ENCODE measurements at places on chromosomes 13 and 19.

- no peak for DNase-seq
Observed at GRCh38 chr13:63090524-63090923, 1674.9 kb upstream of the PCDH20 start.

DNA sequence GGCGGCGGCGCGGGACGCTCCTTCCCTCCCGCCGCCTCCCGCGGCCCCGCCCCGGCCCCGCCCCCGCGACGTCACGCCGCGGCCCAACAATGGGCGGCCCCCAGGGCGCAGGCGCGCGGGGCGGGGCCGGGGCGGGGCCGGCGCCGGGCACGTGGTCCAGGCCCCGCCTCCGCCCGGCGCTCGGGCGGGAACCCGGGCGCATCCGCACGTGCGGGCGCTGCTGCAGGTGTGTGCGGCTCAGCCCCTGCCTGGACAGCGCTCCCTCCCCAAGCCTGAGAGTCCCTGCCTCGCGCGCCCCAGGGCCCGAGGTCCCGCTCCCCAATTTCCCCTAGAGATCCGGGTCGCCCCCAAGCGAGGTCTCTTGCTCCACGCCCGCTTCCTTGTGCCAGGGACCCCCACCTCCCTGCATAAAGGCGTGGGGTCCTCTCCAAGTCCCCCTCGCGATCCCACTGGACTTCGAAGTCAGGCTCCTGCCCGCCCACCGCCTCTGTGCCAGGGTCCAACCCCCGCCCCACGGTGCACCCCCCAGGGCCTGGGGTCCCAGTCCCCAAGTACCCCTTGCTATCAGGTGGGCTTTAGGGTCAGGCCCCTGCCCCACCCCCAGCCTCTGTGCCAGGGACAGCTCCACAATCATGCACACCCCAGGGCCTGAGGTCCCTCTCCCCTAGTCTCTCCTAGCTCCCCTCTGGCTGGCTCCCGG lies at the start of gene MEX3D:
TSS of gene MEX3D (minus strand) at position 6 of the 700 bp plus-strand sequence. CDS start 267 bp downstream, outside the sequence.
- DNase-seq = peak; percentile 65

GRCh38 chr13:92355213-92355612 lies 871.4 kb upstream of the GPC6 start:
- DNase-seq = no peak

DNA sequence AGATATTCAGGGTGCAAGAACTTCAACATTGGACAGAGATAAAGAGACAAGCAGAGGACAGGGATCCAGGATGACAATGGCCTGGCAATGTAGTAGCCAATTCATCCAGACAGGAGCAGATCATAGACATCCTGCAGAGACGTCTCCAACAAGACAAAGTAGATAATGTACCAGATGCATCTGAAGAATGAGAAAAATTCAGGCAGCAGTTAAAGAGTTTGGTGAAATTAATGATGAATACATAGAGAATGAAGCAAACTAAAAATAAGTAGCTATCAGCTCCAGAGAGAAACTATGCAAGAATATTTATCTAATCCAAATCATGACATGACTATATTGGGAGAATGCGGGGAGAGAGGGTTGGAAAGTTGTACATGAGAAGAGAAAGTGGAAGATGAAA lies 278.4 kb upstream of the DACH1 start:
- no peak for DNase-seq

GRCh38 chr13:110337247-110337646 lies 30.2 kb downstream of the COL4A2 start:
- DNase-seq = no peak

GRCh38 chr13:50365408-50366391 lies 350.5 kb downstream of the KCNRG start:
- DNase-seq = no peak

DNA sequence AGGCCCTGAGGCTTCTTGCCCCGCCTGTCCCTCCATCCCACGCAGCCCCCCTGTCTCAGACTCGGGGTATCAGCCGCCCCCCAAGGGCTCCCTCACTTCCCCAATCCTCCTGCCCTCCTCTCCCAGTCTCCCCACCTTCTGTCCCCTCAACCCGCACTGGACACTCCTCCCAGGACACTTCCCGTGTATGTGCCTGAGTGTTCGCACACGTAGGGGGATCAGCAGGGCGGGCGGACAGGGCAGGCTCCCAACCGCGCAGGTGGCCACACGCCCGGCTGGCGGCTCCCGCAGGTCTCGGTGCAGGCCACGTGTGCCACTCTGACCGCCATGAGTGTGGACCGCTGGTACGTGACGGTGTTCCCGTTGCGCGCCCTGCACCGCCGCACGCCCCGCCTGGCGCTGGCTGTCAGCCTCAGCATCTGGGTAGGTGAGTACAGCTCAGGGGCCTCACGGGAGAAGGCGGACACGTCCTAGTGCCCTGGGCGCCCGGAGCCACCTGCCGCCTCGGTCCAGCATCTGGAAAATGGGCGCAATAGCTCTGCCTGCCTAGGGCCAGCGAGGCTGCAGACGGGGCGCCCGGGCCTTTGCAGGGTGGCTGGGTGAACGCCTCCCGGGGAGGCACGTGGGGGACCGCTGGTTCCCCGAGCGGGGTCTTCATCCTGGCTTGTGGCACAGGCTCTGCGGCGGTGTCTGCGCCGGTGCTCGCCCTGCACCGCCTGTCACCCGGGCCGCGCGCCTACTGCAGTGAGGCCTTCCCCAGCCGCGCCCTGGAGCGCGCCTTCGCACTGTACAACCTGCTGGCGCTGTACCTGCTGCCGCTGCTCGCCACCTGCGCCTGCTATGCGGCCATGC lies 2.3 kb downstream of the KISS1R start:
- no peak for DNase-seq

DNA sequence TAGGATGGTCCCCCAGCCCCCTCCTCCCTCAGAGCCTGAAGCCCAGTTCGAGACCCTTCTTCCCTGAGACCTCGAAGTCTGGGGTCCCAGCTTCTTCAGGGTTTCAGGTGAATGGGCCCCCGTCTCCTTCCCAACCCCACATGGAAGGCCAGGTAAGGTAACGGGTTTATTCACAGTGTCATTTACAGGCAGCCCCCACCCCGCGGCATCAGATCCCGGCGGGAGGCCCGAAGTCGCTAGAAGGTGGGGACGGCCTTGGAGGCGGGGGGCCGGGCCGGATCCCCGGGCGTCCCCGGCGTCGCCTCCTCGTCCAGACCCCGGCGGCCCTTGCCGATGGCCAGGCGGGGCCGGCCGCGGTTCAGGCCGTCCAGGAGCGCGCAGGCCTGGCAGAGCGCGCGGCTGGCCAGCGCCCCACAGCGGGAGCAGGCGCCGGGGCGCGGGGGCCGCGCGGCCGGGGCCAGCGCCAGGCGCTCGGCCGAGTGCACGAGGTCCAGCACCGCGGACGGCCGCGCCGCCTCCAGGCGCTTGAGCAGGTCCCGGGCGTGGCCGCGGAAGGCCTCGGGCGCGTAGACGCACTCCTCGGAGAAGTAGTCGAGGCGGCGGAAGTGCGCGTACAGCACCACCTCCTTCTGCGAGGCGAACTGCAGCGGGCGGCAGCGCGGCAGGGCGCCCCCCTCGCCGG lies 9.7 kb downstream of the CTU1 start:
- DNase-seq = no peak

DNA sequence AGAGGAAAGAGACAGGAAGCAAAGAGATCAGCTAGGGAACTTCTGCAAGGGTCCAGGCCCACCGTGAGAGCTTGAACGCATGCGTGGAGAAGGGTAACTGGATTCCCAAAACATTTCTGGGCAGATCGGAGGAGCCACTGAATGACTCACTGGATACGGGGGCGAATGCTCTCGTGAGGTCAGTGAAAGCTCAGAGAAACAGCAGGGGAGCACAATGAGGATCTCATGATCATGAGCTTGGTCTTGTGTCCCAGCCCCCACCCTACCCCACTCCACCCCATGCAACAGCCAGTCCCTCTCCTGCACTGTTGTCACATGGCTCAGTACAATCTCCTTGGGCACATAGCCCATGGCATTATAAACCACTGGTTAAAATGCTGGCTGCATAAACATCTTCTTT lies 40.6 kb downstream of the DCLK1 start:
- DNase-seq = no peak

DNA sequence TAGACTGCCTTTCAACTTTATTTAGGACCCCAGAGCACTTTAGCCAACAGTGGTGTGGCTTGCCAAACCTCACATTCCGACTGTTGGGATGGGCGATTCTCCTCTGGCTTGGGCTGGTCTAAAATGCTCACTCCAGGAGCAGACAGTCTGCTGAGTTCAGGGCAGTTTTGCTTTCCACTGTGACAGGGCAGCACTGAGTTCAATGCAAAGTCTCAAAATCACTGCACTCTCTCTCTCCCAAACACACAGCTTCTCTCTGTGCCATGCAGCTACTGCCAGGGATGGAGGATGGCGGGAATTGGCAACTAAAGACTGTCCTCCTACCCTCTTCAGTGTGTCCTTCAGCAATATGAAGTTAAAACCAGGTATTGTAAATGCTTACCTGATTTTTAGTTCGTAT lies 13.2 kb downstream of the NAPSA start:
- DNase-seq = no peak

DNA sequence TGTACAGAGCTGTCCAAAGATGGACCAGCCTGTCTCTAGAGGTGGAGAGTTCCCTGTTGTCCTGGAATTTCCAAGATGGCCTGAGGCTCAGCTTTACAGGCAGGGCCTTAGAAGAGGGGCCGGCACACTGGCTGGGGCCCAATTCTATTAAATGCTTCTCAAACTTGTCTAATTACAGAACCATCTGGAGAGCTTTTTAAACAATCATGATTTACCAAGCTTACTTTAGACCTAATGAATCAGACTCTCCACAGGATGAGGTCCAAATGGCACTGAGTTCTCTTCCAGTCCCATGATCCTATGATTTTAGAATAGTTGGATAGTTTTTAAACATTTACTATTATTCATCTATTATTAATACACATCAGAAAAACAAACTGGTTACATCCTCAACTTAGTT lies 123.5 kb downstream of the DNAJC3 start:
- DNase-seq = no peak

DNA sequence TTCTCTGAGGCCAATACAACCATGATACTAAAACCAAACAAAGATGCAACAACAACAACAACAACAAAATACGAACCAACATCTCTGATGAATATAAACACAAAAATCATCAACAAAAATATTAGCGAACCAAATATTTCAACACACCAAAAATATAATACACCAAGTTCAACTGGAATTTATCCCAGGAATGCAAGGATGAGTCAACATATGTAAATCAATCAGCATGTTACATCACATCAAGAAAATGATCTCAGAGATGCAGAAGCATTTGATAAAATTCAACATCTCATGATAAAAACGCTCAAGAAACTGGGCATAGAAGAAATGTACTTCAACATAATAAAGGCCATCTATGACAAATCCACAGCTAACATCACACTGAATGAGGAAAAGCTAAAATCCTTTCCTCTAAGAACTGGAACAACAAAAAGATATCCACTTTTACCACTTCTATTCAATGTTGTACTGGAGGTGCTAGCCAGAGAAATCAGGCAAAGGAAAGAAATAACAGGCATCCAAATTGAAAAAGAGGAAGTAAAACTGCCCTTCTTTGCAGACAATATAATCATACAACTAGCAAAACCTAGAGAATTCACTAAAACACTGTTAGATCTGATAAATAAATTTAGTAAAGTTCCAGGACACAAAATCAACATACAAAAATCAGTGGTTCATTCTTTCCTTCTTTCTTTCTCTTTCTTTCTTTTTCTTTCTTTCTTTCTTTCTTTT lies 2448.7 kb upstream of the PCDH20 start:
- DNase-seq = no peak

GRCh38 chr19:12527034-12527836 lies 24.0 kb downstream of the ZNF564 start:
- no peak for DNase-seq

DNA sequence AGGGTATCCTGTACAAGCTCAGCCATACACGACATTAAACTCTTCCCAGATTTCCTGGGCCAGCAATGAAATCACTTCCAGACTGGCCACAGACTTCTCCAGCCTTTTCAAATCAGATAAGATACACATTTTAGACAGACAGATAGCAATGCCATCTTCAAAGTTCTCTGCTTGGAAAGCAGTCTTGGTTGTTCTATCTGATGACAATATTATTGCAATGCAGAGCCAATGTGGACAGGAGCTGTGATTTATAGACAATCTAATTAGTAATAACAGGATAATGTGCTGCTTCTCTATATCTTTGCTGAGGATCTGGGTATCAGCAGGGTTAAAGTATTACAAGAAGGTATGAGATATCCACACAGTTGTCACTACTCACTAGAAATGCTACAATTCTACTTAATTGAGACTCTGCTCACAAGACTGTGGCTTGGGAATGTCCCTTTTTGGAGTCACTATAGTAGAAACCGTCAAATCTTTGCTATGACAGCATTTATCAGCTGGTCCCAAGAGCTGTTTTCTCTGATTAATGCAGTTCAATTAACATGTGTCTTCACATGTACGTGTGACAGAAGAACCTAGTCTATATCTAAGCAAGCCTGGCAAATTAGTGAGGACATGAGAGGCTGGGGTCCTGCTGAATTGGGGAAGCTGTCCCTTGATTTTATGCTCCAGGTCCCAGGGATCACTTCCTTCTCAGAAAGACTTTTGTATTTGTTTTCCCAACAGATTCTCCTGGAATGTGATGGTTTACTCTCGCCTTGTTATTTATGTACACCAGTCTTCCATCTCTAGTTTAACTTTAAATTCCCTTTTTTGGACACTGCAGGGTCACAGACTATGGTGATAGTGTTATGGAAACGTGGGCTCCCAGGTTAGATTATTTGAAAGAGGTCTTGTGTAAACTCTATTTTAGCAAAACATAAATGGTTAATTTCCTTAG lies 68.8 kb downstream of the COL4A1 start:
- no peak for DNase-seq

DNA sequence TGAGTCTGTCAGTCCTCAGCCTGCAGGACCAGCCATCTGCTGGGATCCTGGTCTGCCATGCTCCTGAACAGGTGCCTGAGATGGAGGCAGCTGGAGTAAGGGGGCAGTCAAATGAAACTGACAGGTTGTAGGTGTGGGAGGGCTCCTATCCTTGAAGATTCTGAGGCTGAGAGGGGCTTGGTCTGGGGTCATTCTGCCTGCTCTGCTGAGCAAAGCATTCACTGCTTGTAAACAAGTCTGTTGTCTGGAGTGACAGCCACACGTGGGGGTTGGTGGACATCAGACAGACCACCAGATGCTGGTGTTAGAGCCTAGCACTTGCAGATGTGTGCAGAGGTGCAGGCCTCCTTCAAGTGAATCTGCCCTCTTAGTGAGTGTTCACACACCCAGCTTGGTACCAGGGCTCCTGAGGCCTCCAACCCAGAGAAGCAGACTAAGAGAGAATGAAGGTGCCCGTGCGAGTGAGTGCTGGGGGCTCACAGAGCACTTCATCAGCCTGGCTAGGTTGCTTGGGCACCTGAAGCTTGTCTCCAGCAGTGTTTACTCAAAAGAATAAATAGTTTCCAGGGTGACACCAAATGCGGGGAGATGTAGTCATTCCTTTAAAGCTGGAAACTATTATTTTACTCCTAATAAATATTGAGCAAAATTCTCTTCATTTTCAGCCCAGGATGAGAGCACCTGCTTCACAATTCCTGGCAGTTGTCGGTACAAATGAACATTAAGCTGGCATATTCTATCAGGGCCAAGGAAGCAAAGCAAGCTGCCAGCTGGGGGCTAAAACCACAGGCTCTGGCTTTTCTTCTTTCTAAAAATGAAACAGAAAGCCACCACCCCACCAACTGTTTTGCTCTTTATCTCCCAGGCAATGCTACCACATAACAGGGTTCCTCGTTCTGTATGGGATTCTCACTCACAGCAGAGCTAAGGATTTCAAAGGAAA lies 82.3 kb downstream of the RNASEH2B start:
- no peak for DNase-seq

- no peak for DNase-seq
Observed at GRCh38 chr13:113086991-113087922, 18.3 kb upstream of the F7 start.
